ENCODE measurements at places on chromosomes 2 and 18.
A peak's percentile ranks its signal among the peaks of the same experiment; 100 is the strongest.

DNA sequence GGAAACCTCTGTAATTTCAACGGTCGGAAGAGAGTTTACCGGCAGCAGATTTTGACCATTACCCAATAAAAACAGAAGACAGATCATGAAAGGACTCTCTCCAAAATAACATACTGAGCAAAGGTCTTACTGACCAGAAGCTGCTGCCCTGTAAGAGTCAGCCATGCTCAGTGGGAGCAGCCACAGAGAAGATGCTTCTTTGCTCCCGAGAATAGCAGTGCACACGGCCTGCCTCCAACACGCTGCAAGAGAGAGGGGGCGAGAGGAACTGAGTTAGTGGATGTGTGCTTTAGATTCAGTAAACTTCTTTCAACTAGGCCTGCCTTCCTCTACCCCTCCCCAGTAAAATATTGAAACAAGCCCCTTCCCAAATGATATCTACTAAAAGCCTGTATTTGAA is 103.7 kb downstream of the NCK2 start:
- DNase-seq, result no peak

DNA sequence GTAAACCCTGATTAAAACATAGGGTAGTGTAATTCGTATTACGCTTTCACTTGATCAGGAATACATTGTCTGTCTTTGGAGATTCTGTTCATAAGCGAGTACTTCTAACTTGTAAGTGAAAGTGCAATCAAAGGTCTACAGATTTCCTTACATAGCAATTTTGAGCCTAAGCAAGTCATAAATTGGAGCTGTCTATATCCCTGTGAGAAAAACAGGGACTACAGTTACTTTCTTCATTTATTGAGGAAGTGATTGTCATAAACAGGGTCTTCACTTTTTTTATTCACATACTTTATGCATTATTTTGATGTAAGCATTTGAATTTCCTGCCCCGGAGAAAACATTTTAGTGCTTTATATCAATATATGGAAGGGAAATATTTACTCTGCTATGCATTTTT is 670.4 kb downstream of the CBLN2 start:
- no peak for DNase-seq

DNA sequence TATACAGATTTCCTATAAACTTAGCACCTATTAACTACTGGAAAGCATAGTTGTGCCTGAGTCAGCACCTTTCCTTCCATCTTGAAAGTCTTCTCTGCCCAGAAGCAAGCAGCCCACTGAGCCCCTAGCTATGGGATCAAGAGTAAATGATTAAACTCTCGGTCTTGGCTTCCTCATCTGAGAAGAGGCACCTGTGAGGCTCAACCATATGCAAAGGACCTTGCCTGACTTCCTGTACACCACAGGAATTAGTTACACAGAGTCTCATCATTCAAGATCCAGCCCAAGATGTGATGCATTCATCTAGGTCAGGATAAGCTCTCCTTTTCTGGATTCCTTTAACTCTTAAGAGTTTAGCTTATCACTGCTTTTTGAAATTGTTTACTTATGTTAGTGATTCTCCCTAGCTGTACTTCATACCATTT is 96.0 kb downstream of the CDH2 start:
- peak; percentile 49 for DNase-seq

- no peak for DNase-seq
Observed at GRCh38 chr2:225740086-225740485, 340.6 kb downstream of the NYAP2 start.

DNA sequence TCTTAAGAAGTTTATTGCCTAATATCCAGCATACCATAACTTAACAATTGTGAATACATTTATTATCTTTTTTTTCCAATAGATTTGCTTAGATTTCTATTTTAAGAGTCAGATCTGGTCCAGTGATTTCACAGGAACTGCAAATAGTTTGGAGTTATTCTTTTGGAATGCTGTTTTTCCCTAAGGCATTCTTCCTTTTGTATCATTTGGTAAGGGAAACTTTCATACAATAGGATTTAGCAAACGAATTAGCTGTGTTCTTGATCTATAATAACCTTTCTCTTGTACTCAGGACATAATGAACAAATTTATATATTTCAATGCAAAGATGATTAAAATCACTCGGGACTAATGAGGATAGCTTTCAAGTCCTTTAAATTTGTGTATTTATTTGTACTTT is 201.6 kb downstream of the ERBB4 start:
- no peak for DNase-seq

DNA sequence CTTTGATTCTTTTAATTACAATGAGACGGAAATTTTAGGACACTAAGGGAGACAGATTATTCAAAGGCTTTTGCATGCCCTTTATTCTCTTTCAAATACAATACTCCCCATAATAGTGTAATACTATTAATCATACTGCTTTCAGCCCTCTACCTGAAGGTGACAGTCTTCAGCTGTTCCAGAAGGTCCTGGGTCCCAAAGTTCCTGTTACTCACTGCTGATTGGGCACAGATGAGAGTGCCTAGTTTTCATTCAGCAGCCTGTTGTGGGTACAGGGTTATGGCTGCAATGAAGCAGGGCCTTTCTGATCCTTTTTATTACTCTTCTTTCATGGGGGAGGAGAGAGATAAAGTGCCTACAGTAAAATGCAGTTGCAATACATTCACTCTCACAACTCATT is 80.2 kb downstream of the NUP35 start:
- no peak for DNase-seq

DNA sequence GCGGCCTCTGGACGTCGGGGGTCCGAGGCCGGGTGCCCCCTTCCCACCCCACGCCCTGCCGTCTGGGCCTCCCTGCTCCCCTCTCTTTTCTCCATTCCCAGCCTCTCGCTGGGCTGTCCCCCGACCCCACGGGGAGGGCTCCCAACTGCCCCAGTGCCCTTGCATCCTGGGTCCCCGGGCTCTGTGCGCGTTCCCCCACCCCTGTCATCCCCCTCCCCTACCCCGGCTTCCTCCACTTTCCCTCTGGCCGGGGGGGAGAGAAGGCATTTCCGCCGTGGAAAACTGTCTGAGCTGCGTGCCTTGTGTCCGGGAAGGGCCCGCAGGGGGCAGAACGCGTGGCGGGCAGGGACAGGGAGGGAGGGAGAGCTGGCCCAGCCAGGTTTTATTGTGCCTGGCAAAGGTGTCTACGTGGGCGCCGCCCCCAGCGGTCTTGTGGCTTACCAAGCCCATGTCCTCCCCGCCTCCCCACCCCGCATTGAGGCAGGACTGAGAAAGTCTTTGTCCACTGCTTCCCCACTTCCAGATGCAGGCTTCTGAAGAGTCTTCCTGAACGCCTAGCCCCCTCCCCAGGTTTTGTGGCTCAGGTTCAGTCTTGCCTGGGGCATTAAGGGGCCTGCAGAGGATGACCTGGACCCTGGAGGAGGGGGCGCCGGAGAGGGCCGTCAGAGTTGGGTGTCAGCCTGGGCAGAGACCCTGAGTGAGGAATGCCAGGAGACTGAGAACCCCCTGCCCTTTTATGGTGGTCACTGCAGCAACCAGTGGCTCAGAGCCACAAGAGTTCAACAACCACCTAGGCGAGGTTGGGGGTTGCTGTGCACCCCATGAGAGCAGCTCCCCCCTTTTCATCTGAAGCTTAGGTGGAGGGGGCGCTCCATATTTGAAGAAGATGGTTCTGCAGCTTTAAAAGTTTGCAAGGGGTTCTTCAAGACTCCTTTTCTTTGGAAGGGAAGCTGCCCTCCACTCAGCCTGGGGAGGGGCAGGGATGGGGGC is 1.3 kb downstream of the ITM2C start:
- peak; percentile 20 for DNase-seq

GRCh38 chr2:49186050-49186648 is 31.8 kb upstream of the FSHR start:
- DNase-seq, result no peak

DNA sequence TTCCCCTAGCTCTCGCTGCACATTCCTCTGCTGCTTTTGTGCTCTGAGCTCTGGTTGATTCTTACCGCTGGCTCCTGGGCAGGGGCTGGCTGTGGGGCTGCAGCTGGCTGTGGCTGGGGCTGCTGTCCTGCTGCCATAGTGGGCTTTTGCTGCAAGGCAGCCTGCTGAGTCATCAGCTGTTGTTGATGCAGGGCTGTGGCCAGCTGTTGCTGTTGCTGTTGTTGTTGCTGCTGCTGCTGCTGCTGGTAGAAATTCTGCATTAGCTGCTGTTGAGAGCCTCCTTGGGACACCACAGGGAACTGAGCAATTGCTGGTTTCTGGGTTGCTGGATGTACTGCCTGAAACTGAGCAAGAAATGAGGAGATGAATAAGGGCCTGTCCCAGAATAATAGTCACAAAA is 77.2 kb upstream of the NFU1 start:
- peak; percentile 89 for DNase-seq

- DNase-seq, result no peak
Observed at GRCh38 chr2:39264733-39265132, 21.0 kb upstream of the CDKL4 start.

DNA sequence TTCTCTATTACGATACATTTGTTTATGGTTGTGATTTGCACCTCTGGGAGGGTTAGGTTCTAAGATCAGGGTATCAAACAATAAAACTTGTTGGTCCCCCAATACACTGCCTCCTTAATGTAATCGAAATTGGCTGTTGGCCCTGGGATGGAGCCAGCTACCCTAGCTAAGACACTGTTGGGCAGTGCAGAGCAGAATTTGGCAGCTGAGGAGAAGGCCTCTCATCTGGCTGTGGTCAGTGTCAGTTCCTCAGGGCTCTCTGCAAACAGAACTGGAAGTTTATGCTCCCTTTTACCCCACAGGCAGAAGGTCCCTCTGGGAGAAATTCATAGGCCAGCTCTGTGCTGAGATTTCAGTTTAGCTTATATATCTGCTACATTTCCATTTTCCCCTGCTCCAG is 8.6 kb upstream of the HAAO start:
- no peak for DNase-seq

GRCh38 chr18:9211955-9212354 is 75.4 kb downstream of the ANKRD12 start:
- DNase-seq, result peak; percentile 24

DNA sequence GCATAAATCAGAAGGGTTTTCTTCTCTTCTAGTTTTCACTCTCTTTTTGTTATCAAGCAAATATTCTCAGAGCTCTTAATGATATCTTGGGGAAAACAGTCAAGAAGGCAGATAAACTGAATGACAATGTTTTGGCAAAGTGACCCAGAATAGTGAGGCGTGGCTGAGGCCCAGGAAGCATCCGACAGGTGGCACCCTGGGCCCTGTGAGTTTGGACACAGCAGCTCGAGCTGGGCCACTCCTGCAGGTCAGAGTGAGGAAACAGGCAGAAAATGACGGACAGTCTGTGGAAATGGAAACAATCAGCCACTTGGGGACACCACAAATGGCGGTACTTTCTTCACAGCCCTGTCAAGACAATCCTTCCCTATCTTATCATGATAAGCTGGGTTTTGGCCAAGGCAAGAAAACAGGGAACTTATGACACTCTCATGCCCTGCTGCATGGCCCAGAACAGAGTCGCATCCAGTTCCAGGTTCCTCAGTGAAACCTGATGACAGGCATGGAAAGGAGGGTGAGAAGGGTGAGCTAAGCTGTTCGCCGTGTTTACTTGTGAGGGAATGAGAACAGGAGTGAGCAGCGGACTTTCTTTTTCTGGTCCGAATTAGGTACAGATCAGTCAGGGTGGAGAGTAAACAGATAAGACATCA is 32.1 kb downstream of the MRPL44 start:
- DNase-seq, result no peak

- DNase-seq, result no peak
Observed at GRCh38 chr2:210188190-210188589, 17.0 kb upstream of the KANSL1L start.

GRCh38 chr2:6181525-6181924 is 489.3 kb downstream of the SOX11 start:
- DNase-seq, result peak; percentile 94

DNA sequence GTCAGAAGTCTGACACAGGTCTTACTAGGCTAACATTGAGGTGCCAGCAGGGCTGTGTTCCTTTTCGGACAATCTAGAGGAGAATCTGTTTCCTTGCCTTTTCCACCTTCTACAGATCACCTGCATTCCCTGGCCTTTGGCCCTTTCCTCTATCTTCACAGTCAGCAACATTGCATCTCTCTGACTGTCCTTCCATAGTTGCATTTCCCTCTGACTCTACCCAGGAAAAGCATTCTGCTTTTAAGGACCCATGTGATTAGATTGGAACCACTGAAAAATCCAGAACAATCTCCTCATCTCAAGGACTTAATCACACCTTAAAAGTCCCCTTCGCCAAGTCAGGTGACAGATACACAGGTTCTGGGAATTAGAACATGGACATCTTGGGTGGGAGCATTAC is 181.5 kb downstream of the SLC8A1 start:
- DNase-seq, result no peak

DNA sequence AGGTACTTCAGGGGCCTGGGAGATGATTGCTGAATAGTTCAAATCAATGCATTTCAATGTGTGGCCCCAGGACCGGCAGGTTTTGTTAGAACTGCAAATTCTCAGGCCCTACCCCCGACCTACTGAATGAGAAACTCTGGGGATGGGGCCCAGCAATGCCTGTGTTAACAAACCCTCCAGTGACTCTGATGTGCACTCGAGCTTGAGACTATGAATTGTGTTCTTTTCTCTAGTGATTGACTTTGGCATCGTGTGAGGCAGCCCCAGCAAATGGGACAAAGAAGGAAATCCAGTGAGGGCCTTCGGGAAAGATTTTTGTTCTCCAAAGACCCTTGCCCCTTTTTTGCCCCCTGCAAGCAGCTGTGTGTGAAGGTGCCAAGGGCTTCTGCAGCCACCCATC is 22.4 kb downstream of the ALK start:
- no peak for DNase-seq

DNA sequence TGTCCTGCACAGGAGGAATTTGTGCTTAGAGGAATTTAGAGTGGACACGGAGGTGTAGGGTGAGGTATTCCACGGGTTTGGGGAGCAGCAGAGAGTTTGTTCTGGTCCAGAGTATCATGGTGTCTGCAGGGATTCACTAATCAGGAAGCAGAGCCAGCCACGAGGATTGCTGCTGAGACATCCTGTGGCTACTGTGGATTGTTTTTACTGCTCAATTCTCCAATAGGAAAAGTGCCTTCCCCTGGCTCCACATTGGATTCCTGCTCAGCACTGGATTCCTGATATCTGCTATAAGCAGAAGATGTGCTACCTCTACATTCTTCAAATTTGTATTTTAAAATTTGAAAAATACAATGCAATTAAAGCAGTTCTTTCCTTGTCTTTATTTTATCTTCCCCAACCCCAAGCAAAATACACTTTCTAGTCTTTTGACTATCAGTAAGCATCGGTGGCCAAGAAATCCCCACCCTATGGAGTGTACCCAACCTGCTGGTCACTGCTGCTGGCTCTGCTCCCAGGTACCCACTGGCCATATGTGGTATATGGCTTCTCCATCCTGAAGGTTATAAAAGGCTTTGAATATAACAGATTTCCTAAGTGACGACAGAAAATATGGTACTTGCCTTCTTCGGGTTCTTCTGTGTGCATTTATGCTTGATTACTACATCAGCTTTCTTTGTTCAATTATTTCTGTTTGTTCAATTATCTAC is 1403.0 kb upstream of the NXPH2 start:
- no peak for DNase-seq

GRCh38 chr2:172847188-172847587 is 111.5 kb downstream of the RAPGEF4 start:
- no peak for DNase-seq

GRCh38 chr2:197388866-197389587 is 45.8 kb downstream of the SF3B1 start:
- no peak for DNase-seq

All from iris pigment epithelial cell (primary cell).